ENCODE measurements at places on chromosomes 4 and X.

GRCh38 chrX:148381603-148382002 lies 118.8 kb upstream of the AFF2 start:
- DNase-seq = no peak

DNA sequence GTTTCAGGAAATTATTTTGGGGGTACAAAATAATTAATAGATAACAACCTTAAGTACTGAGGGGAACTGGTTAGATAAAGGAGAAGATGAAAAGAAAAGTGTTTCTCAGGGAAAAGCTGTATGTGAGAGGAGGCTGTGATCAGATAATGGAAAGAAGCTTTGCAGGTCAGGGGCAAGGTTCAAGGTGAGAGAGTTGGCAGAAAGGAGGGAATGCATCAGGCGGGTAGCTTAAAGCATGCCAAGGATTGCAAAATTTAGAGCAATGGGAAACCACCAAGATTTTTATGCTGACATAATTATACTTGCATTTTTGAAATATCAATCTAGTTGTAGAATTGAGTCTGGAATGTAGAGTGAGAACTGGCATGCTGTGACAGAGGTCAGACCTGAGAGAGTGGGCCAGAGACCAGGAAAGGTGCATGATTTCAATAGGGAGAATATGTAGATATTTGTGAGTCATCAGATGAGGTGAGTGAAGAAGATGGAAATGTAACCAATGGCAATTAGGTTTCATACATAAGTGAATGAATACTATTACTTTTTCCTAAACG lies 508.7 kb downstream of the TRIML1 start:
- no peak for DNase-seq

- no peak for DNase-seq
These were observed 592.4 kb downstream of the ACTRT1 start for GRCh38 chrX:127459790-127460189.

DNA sequence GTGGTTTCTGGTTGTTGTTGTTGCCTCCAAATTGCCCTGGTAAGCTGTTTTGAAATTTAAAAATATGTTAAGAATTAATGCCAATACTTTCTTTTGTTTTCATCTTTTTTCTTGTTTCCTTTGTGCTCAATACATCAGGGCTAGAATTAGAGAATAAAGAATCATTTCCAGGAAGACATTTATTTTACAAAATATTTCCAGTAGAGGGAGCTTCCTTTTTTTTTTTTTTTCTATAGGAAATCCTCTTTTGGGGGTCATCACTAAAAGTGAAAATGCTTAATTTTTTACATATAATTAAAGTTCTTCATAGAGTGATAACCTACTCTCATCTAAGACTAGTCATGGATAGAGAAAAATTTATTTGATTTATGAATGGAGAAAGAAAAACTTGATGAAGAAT lies 2.4 kb downstream of the GLRA3 start:
- DNase-seq = no peak

DNA sequence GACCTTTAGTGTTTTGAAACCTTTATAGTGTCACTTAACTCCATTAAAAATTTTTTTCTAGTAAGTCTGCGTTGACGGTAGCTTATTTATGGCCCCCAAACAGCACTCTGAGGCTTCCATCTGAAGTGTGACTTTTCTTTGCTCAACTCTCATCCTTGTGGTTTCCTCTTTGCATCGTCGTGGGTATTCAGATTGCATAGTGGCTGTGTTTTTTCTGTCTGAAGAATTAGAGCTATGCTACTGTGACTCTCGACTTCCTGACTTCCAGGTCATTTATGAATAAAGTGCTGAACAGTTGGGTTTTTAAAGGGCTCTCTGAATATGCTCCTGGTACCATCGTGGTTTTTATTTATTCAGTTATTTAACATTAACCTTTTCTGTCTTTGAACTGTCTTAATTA lies 44.9 kb downstream of the JADE1 start:
- DNase-seq = no peak

- no peak for DNase-seq
These were observed 62.5 kb downstream of the RLIM start for GRCh38 chrX:74551934-74552333.

GRCh38 chr4:13597604-13598003 lies 29.9 kb downstream of the BOD1L1 start:
- no peak for DNase-seq

DNA sequence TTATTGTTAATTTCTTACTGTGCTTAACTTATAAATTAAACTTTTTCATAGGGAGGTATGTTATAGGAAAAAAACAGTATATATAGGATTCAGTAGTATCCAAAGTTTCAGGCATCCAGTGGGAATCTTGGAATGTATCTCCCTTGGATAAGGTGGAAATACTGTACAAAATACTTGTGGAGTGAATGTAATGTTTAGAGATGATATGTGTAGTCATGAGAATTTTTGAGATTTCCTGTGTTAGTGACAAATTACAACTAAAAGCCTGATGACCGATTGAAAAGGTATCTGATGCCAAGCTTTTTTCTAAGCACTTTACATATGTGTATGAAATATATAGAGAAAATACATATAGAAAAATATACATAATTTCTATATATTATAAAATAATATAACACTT lies 69.2 kb downstream of the STK32B start:
- no peak for DNase-seq

GRCh38 chr4:177490769-177491168 lies 48.5 kb upstream of the AGA start:
- no peak for DNase-seq

DNA sequence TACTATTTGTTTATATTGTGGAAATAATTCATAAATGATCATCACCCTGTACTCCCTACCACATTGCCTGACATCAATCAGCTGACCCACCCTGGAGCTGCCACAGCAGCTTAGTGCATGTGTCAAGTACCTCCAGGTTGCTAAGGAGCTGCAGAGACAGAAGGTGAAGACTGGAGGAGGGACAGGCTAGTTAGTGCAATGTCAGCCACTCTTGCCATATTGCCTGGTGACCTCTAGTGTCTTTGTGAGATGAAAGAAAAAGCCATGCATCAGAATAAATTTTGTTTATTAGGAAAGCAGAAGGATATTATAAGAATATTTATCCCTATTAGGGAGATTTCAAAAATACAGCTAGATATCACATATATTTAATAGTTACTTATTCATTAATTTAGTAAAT lies 243.9 kb upstream of the FAT4 start:
- DNase-seq = no peak

- DNase-seq = no peak
These were observed 61.1 kb downstream of the MAOA start for GRCh38 chrX:43717161-43717560.

DNA sequence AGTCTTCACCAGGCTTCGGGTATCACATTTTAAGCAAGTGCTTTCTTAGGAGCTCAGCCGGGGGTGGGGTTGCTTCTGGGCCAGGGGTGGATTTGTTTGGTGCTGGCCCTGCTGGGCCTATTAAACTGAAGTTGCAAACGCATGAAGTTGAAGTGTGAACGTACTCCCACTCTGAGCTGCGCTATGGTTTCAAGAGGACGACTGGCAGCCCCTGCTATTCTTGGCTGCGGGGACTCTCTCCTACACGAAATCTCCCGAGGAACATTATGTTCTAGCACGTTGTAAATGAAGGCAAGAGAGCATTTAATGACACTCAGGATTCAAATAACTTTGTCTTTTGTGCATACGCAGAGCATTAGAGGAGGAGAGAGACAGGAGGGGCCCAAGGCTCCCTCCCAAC lies 401.3 kb upstream of the BOD1L1 start:
- DNase-seq = no peak

- no peak for DNase-seq
These were observed 153.5 kb upstream of the FAM241A start for GRCh38 chr4:111991797-111992196.

GRCh38 chr4:17426222-17426621 lies 85.7 kb downstream of the QDPR start:
- no peak for DNase-seq

DNA sequence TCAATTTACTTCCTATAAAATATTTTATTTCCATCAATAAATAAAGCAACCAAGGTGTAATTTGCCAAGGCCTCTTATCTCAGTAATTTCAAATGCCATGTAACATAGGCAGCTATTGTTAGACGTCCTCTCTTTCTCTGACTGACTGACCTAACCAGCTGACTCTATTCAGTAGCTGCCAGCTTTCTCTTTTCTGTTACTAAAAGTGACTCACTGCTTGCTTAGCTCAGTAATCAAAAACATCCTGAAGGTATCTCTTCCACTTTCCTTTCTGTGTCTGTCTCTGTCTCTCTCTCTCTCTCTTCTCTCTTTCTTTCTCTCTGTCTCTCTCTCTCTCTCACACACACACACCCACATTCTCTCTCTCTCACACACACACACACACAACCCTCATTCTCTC lies 134.2 kb downstream of the SPOCK3 start:
- DNase-seq = no peak

GRCh38 chrX:108131471-108131870 lies 39.9 kb downstream of the ATG4A start:
- no peak for DNase-seq

DNA sequence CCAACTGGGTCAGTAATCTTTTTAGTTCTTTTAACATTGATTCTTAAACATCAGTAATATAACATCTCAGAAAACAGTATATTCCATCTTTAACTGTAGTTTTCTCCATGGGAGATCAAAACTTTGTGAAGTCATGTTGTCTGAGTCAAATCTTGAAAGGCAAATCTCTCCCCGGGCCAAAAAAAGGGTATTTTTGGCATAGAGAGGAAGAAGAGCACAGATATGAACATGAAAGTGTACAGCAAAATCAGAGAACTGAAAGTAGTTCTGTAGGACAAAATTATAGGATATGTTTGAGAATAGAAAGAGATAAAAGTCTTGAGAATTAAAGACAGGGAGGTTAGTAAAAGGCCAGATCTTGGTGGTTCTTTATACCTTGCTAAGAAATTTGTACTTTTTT lies 176.4 kb upstream of the GYPA start:
- no peak for DNase-seq

- DNase-seq = no peak
These were observed 18.5 kb downstream of the NELFA start for GRCh38 chr4:1990348-1990645.

DNA sequence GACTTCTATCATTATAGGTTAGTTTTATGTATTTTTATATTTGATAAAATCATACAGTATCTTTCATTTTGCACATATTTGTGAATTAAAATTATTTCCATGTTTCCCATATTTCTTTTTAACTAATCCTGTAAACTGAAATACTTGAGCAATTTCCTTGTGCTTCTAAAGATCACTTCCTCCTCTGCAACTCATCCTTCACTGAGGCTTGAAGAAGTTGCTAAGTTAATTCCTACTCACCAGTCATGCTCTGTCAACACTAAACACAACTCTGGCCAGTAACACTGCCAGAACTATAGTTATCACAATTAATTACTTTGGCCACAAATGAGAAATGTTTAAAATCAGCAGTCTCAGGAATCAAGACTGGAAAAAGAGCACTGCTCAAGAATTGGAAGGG lies 6.7 kb downstream of the SPATA4 start:
- no peak for DNase-seq

DNA sequence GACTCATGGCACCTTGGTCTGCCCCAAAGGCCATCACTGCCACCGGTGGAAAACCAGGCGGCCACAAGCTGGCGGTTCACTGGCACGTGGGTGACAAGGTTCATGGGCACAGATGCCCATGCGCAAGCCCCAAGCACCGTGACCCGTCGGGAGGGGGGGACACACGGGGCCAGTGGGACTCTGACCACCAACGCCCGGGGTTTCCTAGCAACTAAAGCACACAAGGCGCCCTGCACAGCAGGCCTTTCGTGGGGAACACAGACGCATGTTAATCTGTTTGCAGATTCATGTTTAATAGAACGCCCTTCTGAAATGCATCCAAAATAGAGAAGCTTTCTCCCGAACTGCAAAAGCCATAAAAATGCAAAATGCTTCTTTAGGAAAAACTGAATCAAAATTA lies 43.9 kb downstream of the FAM53A start:
- no peak for DNase-seq

GRCh38 chr4:36427696-36428095 lies 146.3 kb downstream of the DTHD1 start:
- no peak for DNase-seq

DNA sequence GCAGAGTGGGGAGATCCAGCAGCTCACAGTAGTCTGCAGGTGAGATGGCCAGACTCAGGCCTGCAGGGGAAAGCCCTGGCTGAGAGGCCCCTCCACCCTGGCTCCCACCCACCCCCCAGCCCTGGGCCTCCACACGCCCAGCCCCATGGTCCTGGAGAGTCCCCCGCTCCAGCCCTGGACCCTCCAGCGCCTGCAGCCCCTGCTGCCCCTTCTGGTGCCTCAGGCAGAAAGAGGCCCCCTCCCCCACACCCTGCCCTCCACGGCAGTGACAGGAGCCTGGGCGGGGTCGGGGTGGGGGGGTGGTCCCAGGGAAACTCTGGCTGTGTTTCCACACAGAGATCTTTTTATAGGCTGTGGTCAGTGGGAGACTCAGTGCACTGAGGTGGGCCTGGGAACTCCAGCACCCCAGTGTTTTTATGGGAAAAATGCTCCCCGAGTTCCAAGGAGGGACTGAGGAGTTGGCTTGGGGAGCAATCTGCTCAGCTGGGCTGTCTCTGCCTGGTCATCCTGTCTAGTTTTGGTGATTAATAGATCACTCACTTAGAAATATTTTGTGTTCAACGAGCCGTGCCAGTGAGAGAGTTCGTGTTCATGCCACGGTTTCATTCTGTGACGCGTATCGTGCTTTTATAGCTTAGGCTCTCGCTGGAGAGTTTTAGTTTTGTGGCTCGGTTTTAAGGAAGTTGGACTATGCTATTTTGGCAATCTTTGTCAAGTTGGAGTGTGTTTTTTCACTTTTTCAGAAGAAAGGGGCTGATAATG lies 53.1 kb upstream of the HGFAC start:
- no peak for DNase-seq

GRCh38 chr4:85861064-85861765 lies 386.3 kb downstream of the ARHGAP24 start:
- no peak for DNase-seq

DNA sequence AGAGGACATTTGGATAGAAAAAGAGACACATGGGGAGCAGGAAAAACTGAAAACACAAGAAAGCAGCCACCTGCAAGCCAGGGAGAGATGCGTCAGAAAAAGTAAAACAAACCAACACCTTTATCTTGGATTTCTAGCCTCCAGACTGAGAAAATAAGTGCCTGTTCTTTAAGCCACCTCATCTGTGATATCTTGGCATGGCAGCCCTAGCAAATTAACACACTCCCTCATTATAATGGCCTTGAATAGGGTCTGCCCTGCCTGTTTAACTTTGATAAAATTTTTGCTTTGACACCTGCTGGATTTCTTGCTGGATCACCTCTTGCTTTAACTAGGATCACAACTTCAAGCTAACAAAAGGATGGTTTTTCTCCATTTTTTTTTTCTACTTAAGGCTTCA lies 1892.0 kb upstream of the IGFBP7 start:
- no peak for DNase-seq

DNA sequence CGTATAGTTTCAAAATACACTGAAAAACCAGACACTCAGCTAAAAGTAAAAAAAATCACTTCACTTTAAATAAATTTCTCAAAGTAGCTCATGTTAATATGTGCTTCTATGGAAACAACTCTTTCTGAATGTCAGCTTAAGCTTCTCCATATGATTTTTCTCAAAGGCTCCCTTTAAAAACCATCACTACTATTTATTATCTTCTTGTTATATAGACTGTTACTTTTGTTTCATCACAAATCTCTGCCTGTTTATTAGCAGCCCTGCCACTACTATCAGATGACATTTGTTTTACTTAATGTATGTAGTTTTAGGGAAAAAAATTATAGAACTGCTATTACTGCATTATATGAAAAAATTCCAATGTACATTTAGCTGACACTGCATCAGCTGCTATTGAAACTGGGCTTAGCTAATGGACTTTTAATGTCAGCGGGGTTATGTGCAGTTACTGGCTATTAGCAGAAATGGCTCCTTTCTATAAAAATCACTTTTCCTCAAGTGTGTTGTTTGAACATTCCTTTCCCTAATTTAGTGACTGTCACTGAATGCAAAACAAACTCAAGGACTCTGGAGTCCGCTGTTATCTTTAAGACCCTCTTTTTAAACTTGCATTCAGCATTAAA lies 10.8 kb downstream of the UNC5C start:
- DNase-seq = no peak

All from activated CD8-positive, alpha-beta memory T cell treated with anti-CD3 and anti-CD28 coated beads for 1 hour (primary cell).